Peyer's patch (tissue), 4 donors: ENCODE measurements at places on chromosomes 3 and 15. TPM values are rescaled to one million over a fixed set of nuclear protein-coding genes. Genes with fewer than 3 reads are reported as not detected.
A peak's percentile ranks its signal among the peaks of the same experiment; 100 is the strongest.

The ISY1 gene
- 11.1 TPM for total RNA-seq

DNA sequence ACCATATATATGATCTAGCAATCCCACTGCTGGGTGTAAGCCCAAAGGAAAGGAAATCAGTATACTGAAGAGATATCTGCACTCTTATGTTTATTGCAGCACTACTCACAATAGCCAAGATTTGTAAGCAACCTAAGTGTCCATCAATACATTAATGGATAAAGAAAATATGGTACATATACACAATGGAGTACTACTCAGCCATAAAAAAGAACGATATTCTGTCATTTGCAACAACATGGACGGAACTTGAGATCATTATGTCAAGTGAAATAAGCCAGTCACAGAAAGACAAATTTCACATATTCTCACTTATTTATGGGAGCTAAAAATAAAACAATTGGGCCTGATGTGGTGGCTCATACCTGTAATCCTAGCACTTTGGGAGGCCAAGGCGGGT, 21.9 kb upstream of the ARNT2 start:
- no peaks in the 10 kb centered on the region for H3K27me3 ChIP-seq
- DNase-seq, result no peak
- no peaks in the 10 kb centered on the region for H3K4me1 ChIP-seq
- no peak overlapping the region for H3K4me3 ChIP-seq
- no peaks in the 10 kb centered on the region for H3K36me3 ChIP-seq

The CPA3 gene
- 5.8 TPM for total RNA-seq

DNA sequence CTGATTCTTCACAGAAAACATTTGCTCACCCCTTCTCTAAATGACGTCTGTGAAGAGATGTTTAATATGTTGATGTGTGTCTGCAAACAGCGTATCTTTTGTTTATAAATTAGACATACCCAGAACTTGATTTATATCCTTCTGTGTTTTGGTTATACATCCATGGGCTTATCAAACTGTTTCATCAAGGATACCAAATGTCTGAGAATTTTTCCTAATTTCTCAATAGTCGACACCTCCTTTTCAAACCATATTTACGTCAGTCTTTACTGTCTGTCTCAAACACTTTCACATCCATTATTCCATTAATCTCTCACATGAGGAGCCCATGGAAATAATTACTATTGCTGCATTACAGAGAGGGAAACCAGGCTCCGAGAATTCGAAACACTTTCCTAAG, 85.4 kb downstream of the FGF12 start:
- H3K4me1 ChIP-seq, result no peaks in the 10 kb centered on the region
- no peaks in the 10 kb centered on the region for H3K27me3 ChIP-seq
- no peak for DNase-seq

The EXOG gene
- total RNA-seq, result 22.6 TPM

DNA sequence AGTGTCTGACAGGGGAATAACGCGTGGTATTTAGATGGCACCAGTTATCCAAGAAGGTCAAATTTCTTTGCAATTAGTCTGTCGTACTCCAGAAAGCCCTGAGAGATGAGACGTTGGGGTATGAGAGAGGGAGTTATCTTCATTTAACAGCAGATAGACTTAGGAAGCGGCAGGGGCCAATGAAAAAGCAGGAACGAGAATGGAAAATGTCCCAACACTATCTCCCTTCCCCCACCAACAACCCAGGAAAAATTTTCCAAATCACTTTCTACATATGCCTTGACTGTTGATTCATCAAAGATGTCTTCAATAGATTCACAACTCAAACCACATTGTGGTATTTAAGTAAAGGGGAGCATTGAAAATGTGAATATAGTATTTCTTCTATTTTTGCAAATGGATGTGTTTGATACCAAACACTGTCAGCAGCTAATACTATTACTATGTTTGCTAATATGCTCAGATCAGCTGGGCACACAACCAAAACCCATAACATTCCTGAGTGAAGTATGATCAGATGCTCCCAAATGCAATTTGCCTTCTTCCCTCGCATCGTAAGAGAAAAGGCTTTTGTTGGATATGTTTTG, 13.3 kb upstream of the GREM1 start:
- no peak overlapping the region for H3K27ac ChIP-seq
- H3K4me1 ChIP-seq, result no peaks in the 10 kb centered on the region
- H3K4me3 ChIP-seq, result no peak overlapping the region

- H3K4me3 ChIP-seq, result no peak overlapping the region
- no peaks in the 10 kb centered on the region for H3K27me3 ChIP-seq
- peaks cover 24% of the 10 kb centered on the region for H3K4me1 ChIP-seq
- H3K36me3 ChIP-seq, result no peaks in the 10 kb centered on the region
- H3K27ac ChIP-seq, result no peak overlapping the region
- DNase-seq, result no peak
Observed at GRCh38 chr15:67037694-67038093, 27.7 kb upstream of the SMAD3 start.

GRCh38 chr3:132593241-132593946, 3.7 kb upstream of the ACKR4 start:
- no peak overlapping the region for H3K4me3 ChIP-seq
- H3K27ac ChIP-seq, result no peak overlapping the region
- no peaks in the 10 kb centered on the region for H3K27me3 ChIP-seq
- no peak for DNase-seq
- peaks cover under 1% of the 10 kb centered on the region for H3K36me3 ChIP-seq

DNA sequence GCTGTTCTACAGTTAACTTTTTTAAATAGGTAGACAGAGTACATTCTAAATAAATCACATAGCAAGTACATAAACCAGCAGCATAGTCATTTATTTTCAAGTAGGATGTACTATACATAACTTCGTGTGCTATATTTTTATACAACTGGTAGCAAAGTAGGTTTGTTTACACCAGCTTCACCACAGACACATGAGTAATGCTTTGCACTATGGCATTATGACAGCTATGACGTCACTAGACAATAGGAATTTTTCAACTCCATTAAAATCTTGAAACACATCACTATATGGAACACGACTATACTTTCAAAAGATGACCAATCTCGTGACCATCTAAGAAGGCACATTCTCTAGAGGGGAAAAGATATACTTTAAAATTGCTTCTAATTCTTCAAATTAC, 3.5 kb downstream of the TEX55 start:
- no peaks in the 10 kb centered on the region for H3K4me1 ChIP-seq
- H3K4me3 ChIP-seq, result no peak overlapping the region
- no peak for DNase-seq
- no peaks in the 10 kb centered on the region for H3K36me3 ChIP-seq
- H3K27ac ChIP-seq, result no peak overlapping the region

The LYZL4 gene
- total RNA-seq, result not detected

GRCh38 chr3:61669668-61670299, 108.4 kb downstream of the PTPRG start:
- no peaks in the 10 kb centered on the region for H3K4me1 ChIP-seq
- H3K36me3 ChIP-seq, result no peaks in the 10 kb centered on the region
- no peak overlapping the region for H3K27ac ChIP-seq
- peak; percentile 20 for DNase-seq
- no peaks in the 10 kb centered on the region for H3K27me3 ChIP-seq

DNA sequence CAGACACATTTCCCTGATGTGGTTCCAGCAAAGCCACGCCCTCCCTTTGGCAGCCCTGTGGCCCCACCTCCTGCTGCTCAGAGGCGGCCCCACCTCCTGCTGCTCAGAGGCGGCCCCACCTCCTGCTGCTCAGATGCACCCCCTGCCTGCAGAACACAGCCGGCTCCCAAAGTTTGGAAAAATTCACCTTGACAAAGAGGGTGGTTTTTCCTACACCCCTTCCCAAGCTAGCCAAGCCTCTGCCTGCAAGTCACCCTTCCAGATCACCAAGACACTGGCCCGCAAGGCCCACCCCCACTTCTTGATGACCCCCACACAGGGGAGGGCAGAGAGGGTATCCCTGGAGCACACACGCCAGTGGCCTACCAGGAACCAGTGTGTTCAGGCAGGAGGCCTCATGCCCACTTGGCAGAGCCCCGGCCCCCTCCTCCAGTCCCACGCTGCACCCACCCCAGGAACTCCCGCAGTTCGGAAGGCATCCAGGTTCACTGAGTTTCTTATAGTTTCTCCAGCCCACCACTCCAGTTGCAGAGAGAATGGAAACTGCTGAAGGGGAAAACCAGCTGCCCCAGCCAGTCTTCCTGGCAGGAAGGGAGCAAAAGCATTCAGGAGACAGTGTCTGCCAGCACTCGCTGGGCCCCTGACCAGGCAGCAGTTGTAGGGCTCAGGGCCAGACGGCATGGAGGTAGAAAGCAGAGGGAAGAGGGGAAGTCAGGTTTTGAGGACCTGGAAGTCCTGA, 2.3 kb upstream of the HAPLN3 start:
- H3K4me1 ChIP-seq, result no peaks in the 10 kb centered on the region
- H3K27me3 ChIP-seq, result no peaks in the 10 kb centered on the region
- peak overlapping the region; percentile 7 for H3K27ac ChIP-seq
- no peak overlapping the region for H3K4me3 ChIP-seq

The LRTM1 gene
- not detected for total RNA-seq

The RASGRP1 gene
- total RNA-seq, result 1.6 TPM
